ENCODE measurements at places on chromosomes 13 and 19.

- no peak for DNase-seq
Measured at GRCh38 chr13:75318138-75318833, 163.7 kb downstream of the TBC1D4 start.

GRCh38 chr13:111874981-111875380 lies 192.0 kb upstream of the SOX1 start:
- no peak for DNase-seq

GRCh38 chr19:53037101-53038097 lies 7.1 kb upstream of the ERVV-2 start:
- DNase-seq, result no peak

DNA sequence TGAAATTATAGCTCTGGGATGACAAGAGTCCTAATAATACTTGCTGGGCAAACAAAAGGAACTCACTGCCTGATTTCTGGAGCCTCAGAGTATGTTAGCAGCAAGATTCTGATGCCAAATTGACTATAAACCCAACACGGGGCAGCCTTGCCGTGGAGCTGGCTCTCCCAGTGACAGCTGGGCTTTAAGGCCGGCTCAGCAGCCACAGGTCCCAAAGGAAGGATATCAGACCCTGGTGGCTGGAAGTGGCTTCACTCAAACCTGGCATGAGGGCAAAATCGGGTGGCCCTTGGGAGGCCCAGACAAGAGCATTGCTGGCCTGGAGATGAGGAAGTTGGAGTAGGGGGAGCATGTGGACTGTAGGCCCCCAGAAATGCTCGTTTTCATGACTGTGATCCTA lies 47.9 kb downstream of the EPS15L1 start:
- no peak for DNase-seq

GRCh38 chr19:35945121-35945790 lies 9.1 kb downstream of the LRFN3 start:
- DNase-seq, result no peak

- DNase-seq, result no peak
Measured at GRCh38 chr13:30318026-30318425, 10.7 kb upstream of the KATNAL1 start.

DNA sequence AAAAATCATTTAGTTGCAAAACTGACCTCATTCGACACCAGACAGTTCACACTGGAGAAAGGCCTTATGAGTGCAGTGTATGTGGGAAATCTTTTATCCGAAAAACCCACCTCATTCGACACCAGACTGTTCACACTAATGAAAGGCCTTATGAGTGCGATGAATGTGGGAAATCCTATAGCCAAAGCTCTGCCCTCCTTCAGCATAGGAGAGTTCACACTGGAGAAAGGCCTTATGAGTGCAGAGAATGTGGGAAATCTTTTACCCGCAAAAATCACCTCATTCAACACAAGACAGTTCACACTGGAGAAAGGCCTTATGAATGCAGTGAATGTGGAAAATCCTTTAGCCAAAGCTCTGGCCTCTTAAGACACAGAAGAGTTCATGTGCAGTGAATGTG lies 7.1 kb upstream of the ZNF134 start:
- DNase-seq, result no peak

DNA sequence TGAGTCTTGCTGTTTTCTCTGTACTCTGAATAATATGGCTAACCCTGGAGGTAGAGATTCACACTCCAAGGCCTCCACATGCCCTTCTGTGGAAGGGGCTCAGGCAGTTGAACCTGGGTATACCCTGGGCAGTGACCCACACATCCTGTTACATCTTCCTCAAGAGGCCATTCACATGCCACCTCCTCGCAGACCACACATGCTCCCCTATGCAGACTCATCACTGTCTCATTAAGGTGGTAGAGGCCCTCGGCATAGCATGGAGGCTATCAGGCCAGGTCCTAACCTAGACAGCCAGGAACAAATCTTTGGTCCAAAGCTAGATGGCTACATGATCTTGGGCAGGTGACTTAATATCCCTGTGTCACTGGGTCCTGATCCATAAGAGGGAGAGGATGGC lies 363.9 kb upstream of the ZNF507 start:
- DNase-seq, result no peak

DNA sequence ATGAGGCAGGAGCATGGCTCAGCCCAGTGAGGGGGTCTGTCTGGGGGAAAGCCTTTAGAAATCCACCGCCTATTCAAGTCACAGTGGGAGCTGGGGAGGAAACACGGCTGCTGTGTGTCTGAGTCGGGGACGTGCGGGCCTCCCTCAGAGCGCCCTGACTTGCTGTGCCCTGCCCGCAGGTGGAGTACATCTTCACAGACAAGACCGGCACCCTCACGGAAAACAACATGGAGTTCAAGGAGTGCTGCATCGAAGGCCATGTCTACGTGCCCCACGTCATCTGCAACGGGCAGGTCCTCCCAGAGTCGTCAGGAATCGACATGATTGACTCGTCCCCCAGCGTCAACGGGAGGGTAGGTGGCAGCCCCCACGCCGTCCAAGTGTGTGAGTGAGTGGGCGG lies 137.8 kb upstream of the MCF2L start:
- DNase-seq, result no peak

Measured in RCC 7860 (cell line).